Epithelial cell of prostate (primary cell): ENCODE measurements at places on chromosomes 2 and 18.

GRCh38 chr2:208280933-208281332 is 14.9 kb downstream of the PIKFYVE start:
- no peak for DNase-seq

GRCh38 chr2:138827426-138828054 is 47.4 kb upstream of the NXPH2 start:
- no peak for DNase-seq

DNA sequence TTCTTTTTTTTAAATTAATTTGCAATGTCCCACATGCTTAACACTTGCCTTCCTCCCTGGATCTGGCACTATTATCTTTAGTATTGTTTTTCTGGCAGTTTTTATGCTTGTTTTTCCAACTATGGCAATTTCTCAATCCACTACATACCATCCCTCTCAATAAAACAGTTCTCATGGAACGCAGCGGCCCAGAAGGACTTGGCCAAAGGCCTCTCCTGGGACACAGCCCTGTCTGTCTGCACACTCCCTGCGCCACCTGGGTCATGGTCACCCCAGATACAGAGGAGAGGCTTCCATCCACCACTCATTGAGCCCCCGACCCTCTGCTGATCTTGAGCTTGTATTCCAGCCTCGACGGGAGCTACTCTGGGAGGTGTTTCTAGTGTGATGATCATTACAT is 91.2 kb downstream of the TWIST2 start:
- no peak for DNase-seq

- DNase-seq, result no peak
Measured at GRCh38 chr2:60536746-60537145, 16.7 kb downstream of the BCL11A start.

DNA sequence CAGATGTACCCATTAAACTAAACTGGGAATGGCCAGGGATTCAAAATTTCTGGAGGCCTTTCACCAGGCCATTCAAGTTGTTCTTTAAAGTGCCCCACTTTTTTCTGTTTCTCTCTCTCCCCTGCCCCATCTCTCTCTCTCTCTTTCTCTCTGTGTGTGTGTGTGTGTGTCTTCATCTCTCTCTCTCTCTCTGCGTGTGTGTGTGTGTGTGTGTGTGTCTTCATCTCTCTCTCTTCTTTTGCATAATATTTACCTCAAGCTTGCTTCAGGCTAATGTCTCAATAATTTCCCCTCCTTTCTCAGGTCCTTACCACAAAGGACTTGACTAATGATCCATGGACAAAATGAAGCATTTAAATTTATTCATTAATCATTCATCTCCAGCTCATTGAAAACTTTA is 164.2 kb upstream of the KLHL14 start:
- DNase-seq, result no peak

DNA sequence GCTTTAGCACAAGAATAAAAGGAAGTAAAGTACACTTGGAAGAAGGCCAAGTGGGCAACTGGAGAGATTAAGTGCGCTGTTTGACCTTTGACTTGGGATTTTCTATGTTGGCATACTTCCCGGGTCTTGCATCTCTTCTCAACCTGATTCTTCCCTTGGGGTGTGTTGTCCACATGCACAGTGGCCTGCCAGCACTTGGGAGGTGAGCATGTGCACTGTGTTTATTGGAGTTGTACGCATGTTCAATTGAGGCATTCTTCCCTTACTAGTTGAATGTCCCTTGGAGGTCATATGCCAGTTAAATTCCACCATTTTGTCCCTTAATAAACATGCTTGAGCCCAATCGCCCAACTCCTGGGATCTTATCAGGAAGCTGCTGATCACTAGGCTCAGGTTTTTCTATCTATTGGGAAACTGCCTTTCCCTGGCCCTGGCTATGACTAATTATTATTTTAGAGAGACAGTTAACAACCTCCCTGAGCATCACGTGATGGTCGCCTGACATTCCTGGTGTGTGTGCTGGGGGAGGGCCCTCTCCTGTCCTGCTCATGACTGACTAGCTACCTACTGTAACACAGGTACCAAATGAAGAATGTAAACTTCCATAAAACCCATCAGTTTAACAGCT is 62.5 kb upstream of the RAPGEF4 start:
- peak; percentile 61 for DNase-seq

DNA sequence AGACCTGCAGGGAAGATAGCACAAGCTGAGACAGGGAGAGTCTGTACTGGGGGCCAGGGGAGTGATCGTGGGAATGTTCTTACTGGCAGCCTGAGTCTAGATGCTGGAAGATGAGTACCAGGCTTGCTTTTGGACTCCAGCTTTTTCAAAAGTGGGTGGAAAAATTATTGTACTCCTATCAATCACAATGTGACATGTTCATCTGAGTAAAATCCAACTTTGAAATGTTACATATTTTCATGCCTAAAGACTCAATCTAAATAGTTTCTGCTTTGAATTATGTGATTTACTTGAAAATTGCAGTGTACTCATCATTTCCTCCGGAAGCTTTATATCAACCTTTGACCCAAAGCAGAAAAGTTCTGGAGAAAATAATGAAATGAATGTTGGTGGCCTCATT is 49.7 kb upstream of the ST3GAL5 start:
- DNase-seq, result no peak

DNA sequence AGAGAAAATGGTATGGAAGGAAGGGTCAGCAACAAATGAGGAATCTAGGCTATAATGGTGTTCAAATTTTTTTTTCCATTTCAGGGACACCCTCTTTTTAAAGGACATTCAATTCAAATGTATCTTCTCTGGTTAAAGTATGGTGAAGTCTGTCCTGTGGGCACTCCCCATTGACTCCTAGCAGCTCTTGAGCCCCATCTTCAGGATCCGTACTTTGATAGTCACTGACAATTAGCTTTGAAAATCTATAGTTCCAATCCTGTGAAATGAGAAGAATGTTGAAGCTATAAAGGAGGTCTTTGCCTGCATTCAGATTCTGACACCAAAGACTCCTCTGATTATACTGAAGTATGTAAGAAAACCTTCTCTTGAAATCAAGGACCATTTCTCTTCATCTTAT is 43.3 kb downstream of the KCNH7 start:
- DNase-seq, result no peak

DNA sequence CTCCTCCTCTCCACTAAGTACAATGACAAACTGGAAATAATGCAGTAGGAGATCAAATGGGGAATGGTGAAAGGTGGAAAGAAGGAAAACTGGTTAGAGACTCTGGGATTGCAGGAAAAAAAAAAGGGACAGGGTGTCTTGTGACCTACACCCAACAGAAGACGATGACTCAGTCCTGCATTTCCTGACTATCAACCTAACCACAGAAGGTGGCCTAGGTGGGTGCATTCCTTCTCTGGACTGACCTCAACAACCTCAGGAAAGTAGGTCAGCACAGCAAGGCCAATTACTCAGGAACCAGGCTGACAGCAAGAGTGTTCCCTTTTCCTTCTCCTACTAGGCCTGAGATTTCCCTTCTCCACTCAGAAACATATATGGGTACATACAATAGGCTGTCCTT is 1386.4 kb upstream of the ZEB2 start:
- DNase-seq, result peak; percentile 41

DNA sequence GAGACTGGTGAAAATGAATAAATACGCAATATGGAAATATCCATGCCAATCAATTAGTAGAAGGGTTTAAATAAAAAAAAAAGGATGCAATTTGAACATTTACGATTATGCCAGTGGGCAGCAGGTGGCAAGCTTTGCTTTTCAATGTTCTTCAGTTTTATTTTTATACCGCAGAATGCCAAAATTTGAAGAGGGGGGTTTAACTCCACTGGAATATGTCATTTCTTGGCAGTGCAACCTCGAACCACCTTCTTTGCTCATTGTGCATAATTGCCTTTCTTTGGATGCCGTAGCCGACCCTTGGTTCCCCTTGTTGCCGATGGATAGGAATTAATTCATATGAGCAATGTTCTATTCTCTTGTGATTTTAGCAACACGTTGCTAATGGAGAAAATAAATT is 88.0 kb downstream of the LTBP1 start:
- DNase-seq, result no peak

- no peak for DNase-seq
Measured at GRCh38 chr18:45049578-45050319, 369.1 kb downstream of the SETBP1 start.

DNA sequence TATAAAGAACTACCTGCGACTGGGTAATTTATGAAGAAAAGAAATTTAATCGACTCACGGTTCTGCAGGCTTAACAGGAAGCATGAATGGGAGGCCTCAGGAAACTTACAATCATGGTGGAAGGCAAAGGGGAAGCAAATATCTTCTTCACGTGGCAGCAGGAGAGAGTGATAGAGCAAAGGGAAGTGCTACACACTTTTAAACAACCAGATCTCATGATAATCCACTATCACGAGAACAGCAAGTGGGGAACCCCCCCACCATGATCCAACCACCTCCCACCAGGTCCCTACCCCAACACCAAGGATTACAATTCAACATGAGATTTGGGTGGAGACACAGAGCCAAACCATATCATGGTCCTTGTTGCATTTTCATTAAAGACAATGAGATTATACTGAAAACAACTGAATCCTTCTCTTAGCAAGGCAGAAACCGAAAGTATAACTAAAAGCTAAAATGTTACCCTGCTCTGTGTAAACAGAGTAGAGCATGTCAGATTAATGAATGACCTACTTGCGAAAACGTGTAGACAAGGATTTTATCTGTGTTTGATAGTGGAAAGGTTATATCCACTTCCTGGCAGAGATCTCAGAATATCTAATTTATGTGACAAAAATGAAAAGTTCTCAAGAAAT is 60.1 kb upstream of the RBBP8 start:
- no peak for DNase-seq

DNA sequence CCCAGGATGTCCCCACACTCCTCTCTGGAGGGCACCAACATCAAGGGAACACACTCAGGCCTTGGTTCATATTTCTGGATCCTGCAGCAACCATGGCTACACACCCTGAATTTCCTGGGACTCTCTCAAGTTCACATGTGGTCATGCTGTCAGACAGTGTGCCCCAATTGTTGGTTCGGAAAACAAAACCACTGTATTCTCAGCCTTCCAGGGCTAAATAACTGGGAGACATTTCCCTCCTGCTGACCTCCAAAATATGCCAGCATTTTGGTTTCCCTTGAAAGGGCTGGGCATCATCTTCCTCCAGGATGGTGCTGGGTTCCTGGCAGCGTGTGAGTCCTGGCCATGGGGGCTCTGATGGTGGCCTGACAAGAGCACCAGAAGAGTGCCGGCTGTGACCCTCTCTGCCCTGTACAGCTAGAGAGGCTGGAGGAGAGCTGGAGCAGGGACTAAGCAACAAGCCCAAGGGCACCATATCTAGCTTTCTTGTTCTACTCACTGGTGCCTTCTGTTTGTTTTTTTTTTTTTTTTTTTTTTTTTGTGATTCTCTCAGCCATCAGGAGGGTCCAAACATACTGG is 37.5 kb upstream of the WIPF1 start:
- no peak for DNase-seq

DNA sequence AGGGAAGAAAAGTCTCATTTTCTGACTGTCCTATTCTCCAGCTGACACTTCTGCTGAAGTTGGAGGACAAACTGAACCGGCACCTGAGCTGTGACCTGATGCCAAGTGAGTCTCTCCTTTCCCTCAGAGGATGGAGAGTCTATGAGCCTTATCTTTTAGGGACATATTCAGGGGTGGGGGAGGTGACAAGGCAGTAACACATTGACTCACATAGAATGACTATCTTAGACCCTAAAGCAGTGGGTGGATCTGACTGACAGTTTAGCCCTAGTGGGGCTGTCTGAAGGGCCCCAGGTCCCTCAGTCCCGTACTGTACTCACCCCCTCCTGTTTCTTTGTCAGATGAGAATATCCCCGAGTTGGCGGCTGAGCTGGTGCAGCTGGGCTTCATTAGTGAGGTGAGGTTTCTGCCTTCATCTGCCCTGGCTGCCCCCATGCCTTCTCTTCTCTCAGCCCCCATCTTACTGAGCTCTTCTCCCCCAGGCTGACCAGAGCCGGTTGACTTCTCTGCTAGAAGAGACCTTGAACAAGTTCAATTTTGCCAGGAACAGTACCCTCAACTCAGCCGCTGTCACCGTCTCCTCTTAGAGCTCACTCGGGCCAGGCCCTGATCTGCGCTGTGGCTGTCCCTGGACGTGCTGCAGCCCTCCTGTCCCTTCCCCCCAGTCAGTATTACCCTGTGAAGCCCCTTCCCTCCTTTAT is 805 bp upstream of the KRTCAP3 start:
- DNase-seq, result no peak

- no peak for DNase-seq
Measured at GRCh38 chr2:234373481-234374149, 123.3 kb downstream of the ARL4C start.

GRCh38 chr2:85132397-85132796 is 795 bp upstream of the TCF7L1 start:
- DNase-seq, result no peak

- no peak for DNase-seq
Measured at GRCh38 chr2:99841749-99842148, 300.6 kb downstream of the AFF3 start.

GRCh38 chr2:180599804-180600203 is 380.6 kb upstream of the UBE2E3 start:
- DNase-seq, result no peak

GRCh38 chr2:35116151-35116550 is 1239.4 kb upstream of the CRIM1 start:
- no peak for DNase-seq

DNA sequence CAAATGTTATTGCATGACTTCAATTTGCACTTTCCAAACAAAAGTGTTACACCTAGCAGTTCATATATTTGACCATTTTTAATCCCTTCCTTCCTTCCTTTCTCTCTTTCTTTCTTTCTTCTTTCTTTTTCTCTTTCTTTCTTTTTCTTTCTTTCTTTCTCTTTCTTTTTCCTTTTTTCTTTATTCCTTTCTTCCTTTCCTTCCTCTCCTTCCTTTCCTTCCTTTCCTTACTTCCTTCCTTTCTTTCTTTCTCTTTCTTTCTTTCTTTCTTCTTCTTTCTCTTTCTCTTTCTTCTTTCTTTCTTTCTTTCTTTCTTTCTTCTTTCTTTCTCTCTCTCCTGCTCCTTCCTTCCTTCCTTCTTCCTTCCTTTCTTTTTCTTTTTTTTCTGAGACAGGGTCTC is 146.7 kb upstream of the ALKAL2 start:
- DNase-seq, result no peak

DNA sequence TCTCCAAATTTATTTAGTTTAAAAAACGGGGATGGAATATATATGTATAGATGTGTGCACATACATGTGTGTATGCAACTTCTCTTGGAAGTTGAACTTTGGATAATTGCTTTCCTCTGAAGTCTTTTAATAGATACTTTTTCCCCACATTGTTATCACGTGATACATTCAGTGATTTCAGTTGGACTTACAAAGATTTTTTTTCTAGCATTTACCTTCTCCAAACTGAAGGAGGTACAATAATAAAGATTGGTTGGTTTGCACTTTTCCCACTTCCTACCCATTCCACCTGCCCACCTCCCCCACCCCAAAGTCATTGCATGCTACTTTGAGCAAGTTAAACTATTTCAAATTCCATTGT is 206.1 kb upstream of the FSHR start:
- DNase-seq, result no peak

DNA sequence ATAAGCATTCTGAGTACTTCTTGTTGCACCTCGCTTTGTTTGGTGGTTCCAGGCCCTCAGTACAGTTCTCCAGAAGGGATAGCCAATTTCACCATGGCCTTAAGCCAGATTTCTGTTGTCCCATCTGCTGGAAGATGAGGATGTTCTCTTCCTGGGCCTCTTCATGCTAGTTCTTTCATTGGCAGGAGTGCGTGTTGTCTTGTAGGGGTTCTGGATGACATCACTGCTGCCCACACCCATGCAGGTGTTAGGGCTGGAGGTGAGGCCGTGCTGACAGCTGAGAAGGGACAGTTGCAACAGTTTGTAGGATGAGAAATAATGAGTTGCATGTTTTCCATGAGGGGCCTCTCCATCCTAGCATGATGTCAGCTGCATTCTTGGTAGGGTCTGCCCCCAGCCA is 142.9 kb downstream of the LDLRAD4 start:
- no peak for DNase-seq
